ENCODE measurements at places on chromosomes 3 and 15. TPM values are rescaled to one million over a fixed set of nuclear protein-coding genes. Genes with fewer than 3 reads are reported as not detected.

GRCh38 chr3:18989237-18989795 is 159.0 kb upstream of the KCNH8 start:
- ATAC-seq, result peak; percentile 74

DNA sequence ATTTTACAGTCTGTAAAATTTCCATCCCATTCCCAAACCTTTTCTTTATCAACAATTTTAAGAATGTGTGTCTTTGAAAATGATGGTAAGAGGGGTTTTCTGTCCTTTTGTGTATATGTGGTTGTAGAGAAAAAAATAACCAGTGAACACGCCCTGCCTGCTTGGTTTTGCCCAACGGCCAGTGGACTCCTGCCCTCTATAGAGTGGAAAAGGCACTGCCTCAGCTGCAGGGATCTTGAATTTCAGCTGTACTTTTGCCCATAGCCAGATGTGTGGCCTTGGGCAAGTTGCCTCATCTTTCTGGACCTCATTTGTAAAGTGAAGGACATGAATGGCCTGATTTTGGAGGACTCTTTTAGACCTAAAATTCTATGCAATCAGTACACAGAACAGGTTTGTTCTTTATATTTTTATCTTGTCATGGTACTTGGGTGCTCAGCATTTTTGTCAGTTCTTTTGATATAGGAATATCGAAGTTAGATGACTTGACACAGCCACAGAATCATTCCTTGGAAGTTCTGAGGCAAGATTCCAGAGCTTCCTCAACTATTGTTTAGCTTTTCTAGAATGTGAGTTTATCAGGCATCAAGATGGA is 81.0 kb downstream of the CLDN11 start:
- ATAC-seq, result no peak

GRCh38 chr3:132662212-132662611 is 2.1 kb downstream of the UBA5 start:
- no peak for ATAC-seq

- ATAC-seq, result no peak
Observed at GRCh38 chr3:59660852-59661625, 611.2 kb upstream of the CFAP20DC start.

DNA sequence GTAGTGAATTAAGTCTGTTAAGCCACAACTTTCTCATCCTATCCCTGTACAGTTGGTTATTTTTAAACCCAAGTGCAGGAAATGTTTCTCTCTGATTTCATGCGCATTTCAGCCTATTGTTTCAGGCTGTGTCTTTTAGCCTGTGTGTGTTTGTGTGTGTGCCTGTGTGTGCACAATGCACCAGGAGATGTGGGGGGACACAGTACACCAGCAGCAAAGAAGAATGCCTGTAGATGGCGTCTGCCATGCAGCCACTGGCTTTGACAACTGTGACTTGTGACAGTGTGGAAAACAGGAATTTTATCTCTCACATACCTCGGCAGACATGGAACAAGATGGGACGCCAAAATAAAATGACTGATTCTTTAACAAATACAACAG is 43.6 kb upstream of the PLXNA1 start:
- no peak for ATAC-seq

Gene CFAP100
- total RNA-seq, result not detected

Gene CHRNA7
- not detected for total RNA-seq
